ENCODE measurements at places on chromosomes 5 and 9. TPM values are rescaled to one million over a fixed set of nuclear protein-coding genes. Genes with fewer than 3 reads are reported as not detected.
A peak's percentile ranks its signal among the peaks of the same experiment; 100 is the strongest.

TMC1 gene
- 0.31 TPM for total RNA-seq

DNA sequence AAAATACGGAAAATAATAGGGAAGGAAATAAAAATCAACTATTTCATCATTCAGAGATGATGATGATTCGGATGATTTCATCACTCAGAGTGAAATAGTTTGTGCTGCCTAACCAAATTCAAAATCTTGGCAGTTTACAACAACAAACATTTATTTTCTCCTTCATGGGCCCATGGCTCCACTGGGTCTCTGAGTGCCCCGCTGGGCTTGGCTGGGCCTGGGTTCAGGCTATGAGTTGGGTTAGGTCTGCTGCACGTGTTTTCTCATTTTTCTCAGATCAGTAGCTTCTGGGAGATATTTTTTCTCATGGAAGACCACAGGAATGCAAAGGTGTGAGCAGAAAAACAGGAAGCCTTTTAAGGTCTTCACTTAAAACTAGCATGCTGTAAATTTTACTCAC, 24.0 kb upstream of the F2RL1 start:
- DNase-seq: no peak

DNA sequence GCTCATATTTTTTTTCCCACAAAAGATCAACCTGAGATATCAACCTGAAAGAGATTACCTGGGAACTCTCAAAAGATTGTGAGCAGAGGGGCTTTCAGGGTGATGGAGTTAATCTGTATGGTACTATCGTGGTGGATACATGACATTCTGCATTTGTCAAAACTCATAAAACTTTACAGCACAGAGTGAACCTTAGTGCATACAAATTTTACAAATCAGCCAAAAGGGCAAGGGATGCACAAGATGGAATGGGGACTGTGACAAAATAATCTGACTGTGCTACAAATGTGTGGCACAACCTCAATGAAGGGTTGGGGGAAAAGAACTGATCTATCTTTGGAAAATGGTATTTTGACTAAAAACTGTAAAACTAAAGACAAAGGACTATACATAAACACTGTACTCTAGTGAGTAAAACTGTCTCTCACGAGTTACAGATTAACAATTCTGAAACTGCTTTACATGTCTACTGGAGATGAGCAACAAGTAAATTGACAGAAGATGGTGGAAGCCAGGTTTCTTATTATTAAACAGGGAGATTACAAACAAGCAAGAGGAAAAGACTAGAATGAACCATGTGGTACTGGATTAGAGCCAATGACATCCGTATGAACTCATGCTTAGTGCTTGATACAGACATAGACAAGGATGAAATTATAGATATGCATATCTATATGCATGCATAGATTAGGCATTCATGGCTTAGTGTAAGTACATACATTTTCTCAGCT, 24.8 kb upstream of the RLN1 start:
- no peak for DNase-seq

DNA sequence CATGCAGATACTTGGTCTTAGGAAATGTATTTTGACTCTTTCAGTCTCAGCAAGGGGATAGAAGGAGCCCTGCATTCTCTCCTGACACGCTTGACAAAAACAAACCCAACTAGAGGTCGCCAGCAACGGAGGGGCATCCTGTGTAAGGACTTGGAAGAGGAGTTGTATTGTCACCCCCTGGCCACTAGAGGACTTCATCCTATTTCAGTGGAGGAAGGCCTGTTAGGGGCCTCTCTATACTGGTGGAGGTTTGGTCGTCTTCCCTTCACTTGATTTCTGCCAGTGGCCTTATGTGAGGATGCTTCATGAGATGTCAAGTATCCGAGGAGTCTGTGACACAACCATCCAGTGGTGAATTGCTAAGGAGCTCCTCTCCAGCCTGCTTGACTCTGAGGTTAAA, 122.8 kb upstream of the STC2 start:
- DNase-seq: peak; percentile 50

DNA sequence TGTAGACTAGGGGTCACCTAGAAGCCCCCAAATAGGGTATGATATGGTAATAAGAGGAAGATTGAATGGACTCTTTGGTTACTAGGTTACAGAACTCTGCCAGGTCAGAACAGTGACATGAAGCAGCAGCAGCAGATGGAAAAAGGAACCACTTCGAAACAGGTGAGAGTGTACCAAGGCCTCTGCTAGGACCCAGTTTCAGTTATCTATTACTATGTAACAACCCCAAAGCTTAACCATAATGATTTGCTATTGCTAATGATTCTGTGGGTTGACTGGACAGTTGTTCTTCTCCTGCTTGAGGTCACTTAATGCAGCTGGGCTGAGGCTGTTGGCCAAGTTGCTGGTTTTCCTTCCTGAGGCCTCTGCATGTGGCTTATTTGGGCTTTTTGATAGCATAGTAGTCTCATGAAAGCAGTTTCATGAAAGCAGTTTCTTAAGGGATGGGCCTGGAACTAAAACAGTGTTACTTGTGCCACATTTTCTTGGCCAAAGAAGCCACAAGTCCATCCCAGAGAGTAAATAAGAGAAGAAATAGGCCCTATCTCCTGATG, 17.6 kb downstream of the C9orf43 start:
- no peak for DNase-seq

- no peak for DNase-seq
Measured at GRCh38 chr5:171647043-171647903, 138.3 kb upstream of the SMIM23 start.

DNA sequence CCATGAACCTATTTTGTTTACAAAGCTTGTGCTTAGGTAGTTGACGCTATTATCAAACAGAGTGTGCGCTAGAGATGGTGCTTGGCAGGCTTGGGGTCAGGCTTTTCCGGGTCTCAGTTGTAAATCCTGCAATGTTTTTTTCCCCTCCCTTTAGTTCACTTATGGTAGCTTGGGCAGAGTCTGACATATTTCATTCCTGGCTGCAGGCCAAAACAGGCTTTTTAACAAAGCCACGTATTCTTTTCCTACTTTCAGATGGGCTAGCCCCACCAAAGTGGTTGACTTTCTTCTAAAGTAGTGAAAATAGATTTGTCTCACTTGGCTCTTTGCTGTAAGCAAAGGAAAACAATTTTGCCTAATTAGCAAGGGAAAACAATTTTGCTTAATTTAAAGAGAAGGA, 58.0 kb upstream of the FBN2 start:
- DNase-seq: no peak

DNA sequence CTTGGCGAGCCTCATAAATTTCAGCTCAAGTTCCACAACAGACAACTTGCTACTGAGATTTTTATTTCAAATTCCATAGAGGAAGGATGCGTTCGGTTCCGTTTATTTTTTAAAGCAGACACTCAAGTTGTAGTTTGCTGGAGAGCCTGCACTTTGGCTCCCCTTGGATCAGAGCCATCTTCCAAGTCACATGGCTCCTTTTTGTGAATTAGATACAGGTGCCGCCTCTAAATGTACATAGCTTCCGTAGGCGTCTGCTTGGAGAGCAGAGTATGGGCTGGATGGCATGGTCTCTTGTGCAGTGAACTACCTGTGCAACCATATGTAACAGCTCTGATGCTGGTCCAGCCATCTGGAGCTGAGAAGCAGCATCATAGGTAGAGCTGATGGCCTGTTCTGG, 73.9 kb upstream of the WWC1 start:
- no peak for DNase-seq

DNA sequence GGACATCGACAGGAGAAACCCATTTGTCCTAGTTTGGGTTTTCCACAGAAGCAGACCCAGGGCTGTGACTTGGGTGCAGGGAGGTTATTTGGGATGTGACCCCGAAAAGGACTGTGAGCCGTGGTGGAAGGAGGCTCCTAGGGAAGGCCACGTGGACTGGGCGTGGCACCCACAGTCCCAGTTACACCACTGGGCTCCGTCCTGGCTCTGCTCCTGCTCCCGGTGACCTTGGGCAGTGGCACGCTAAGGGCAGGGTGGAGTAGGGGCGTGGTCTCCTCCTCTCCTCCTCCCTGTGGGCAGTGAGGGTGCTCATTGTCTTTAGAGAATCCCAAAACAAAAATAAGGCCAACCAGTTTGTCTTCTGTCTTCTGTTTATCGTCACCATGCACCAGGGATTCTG, 190.1 kb downstream of the GADD45G start:
- DNase-seq: no peak
